ELR (cell line): ENCODE measurements at places on chromosomes 4 and X.

- DNase-seq, result no peak
Observed at GRCh38 chr4:53744446-53745160, 153.3 kb upstream of the LNX1 start.

DNA sequence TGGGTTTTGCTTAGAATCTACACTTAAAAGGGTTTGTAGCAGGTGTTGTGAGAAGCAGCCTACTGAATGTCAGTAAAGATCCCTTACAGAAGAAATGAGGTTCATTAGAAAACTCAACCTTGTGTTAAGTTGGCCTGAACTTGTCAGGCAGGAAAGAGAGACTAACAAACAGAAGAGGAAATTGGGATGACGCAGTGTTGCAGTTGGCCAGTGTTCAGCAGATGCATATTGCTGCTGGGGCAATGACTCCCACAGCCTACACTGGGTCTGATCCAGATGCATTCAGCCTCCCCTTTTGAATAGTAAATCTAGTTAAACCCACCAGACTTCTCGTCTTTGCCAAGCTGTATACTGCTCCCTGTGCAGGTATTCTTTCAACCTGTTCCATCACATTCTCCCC, 409.4 kb downstream of the UBE2NL start:
- peak; percentile 12 for DNase-seq

DNA sequence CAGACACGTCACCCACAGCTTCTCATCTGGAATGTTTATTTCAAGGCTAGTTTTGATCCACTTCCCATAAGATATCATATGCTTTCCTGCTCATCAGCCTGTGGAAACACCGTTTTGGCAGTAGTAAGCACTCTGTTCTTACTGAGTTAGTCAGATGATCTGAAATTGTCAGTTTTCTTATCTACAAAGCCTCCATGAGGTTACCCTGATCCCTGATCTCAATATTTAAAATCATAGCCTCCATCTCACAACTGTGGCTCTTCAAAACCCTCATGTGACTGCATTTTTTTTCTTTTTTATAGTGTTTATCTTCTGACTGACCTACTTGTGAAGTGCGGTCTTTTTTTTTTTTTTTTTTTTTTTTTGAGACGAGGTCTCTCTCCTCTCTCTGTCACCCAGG, 22.7 kb downstream of the BST1 start:
- DNase-seq, result no peak

DNA sequence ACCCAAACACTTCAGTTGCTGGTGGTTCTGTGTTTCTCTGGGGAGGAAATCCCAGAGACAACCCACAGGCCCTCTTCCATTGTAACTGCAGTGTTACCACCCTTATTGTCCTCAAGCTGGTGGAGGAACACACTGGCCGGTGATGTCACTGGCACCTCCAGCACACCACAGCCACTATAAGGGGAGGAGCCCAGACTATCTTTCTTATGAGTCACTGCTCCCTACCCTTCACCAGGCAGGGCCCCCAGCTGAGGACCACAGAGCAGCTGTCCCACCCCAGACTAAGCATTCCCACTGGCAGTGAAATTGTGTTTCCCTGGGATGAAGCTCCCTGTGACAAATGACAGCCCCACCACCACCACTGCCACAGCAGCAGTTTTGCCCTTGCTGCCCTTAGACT, 171.8 kb upstream of the FGF16 start:
- no peak for DNase-seq

- no peak for DNase-seq
Observed at GRCh38 chrX:6468706-6469105, 66.2 kb downstream of the VCX3A start.

- DNase-seq, result no peak
Observed at GRCh38 chr4:81538716-81539427, 67.2 kb upstream of the RASGEF1B start.

GRCh38 chr4:189204616-189205015, 736.1 kb upstream of the FRG1 start:
- DNase-seq, result no peak

- DNase-seq, result peak; percentile 21
Observed at GRCh38 chr4:123597586-123597985, 201.0 kb downstream of the SPRY1 start.

- no peak for DNase-seq
Observed at GRCh38 chr4:38085751-38086150, 125.6 kb downstream of the PTTG2 start.

DNA sequence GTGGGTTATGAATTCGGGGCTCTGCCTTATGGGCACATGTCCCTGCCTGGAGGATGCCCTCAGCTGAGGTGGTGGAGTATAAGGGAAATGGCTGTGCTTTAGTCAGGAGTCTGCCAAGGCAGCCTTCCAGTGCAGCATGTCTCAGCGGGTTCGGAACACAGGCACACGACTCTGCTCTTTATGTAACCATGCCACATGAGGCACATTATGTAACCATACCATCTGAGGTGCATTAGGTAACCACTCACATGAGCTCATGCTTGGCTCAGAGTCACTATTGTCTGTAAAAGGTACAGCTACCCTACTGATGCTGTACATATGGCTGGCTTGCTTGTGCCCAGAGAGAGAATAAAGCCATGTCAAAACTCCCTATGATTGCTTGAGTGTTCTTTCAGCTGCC, 723.6 kb downstream of the TRAM1L1 start:
- no peak for DNase-seq

GRCh38 chrX:47587906-47588735, 5.9 kb downstream of the TIMP1 start:
- DNase-seq, result no peak

DNA sequence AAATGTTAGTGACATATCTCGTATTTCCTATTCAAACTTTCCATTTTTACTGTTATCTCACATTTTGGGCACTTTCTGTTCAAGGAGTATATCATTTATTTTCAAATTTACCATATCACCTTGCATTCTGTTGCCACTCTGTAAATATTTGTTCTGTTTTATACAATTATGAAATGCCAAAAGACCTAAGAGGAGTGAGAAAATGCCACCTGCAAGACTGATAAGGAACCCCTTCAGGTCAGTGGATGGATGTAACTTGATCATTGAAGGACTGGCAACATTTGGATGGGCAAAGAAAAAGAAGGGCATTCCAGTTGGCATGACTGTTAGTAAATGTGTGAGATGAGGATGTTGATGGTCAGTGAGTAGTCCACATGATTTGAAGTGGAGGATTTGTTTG, 79.1 kb downstream of the OTC start:
- no peak for DNase-seq

DNA sequence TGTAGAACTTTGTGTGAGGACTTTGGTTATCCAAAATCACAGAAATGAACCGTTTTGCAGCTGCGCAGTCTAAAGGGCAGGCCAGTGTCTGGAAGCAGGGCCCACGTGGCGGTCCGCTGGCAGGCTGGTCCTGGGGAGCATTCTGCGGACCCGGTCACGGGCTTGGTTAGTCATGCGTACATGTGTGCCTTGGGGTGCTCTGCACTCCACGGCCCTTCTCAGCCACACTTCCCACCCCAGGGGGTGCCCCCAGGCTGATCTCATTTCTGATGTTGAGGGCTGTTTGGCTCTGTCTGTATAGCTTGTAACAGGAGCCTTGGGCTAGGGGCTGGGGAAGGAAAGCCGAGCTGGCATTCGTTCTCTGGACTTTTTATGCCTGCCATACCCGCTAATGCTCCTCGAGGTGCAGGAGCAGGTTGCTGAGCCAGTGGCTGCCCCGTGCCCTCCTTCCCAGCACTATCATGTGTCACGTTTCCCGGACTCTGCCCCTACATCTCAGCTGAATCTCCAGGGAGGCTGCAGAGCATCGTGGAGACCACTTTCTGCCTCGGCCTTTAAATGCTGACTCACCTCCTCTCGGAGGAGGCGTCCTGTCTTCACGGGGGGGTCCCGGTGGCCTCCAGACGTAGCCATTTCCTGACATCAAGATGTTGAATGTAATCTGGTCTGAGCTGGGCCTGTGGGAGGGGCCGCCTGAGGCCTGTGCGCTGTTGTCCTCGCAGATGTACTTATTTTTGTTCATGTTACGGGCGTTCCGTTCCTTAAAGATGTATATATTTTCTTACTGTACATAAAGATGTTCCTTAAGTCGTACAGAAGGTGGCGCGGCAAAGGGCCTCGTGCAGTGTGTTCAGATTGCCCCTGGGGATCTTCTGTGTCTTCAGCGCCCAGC, 11.4 kb upstream of the TADA2B start:
- no peak for DNase-seq

- DNase-seq, result peak; percentile 51
Observed at GRCh38 chr4:176790398-176790797, 2.3 kb downstream of the VEGFC start.

DNA sequence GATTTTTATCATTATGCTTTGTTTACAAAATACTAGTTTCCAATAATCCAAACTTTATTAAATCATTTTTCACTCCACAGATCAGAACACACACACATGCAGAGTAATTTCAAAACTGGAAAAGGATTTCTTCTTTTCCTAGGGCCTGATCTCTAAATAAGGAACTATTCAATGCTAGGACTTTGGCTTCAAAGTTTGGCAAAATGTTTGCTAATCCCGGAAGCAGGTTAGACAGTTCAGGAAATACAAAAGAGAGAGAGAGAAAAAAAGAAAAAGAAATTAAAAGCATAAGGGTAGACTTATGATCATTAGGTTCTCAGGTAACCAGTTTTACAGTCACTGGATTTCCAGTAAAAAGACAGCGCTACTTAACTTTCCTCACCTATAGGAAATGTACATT, 211.0 kb downstream of the DCLK2 start:
- DNase-seq, result no peak

DNA sequence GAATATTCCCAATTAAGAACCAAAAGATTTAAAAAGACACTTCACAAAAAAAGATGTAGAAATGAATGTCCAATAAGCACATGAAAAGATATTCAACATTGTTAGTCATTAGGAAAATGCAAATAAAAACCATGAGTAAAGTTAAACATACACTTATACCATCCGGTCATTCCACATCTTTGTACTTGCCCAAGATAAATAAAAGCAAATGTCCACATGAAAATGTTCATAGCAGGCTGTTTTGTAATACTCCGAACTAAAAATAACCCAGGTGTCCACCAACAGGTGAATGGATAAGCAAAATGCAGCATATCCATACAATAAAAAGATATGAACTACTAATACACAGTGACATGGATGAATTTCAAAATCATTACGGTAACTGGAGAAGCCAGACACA, 28.6 kb upstream of the ZCCHC4 start:
- no peak for DNase-seq

DNA sequence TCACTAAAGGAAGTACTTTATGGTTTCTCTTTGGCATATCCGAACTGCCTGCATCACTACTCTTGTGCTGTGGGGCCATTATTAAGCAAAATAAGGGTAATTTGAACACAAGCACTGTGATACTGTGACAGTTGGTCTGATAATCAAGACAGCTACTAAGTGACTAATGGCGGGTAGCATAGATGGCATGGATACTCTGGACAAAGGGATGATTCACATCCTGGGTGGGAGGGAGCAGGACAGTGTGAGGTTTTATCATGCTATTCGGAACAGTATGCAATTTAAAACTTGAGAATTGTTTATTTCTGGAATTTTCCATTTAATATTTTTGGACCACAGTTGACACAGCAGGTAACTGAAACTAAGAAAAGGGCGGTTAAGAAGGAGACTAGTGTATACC, 52.6 kb upstream of the CITED1 start:
- DNase-seq, result peak; percentile 75

- no peak for DNase-seq
Observed at GRCh38 chr4:18201885-18202284, 180.3 kb upstream of the LCORL start.

- no peak for DNase-seq
Observed at GRCh38 chrX:103510031-103510430, 9.3 kb downstream of the RAB40A start.

DNA sequence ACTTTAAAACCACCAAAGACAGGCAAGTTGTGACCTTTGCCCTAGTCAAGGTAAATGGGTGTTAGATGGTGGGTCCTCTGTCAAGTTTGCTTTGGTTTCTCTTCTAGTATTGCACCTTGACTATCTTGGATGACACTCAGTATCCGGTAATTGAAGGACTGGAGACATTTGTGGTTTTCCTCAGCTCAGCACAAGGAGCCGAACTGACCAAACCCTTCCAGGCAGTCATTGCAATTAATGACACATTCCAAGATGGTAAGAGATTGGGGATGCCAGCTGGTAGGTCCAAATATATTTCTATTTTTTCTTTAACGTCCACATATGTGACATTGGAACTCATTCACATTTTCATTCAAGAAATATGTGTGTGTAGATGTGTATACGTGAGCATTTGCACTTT, 69.3 kb upstream of the ANXA3 start:
- peak; percentile 4 for DNase-seq

DNA sequence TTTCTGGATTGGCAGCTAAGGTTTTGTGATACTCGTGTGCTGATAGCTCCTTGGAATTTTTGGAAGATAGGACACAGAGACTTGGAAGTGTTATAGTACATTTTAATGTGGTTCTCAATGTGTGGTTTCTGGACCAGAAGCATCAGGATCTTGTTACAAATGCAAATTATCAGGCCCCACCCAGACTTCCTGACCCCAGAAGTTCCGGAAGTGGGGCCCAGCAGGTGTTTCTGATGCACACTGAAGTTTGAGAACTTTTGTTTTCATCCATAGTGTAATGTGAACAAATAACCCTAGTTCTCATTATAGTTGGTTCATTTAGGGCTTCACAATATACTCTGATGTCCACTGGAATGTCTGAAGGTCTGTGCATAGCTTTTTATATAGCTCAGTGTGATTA, 49.6 kb downstream of the LAMP2 start:
- no peak for DNase-seq

- DNase-seq, result peak; percentile 68
Observed at GRCh38 chr4:150679765-150680343, 97.9 kb downstream of the MAB21L2 start.

DNA sequence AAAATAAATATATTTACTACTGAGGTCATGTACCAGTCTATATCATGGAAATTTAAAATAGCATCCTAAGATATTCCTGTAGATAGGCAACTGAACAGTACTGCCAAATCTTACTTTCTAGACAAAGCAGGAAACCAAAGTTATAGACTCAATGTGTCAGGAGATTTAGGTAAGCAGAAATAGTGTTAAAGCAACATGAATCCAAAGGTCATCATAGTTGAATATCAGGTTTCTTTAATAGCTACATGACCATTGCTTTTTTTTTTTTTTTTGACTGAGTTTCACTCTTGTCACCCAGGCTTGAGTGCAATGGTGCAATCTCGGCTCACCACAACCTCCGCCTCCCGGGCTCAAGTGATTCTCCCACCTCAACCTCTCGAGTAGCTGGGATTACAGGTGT, 20.2 kb upstream of the ACSL4 start:
- no peak for DNase-seq

GRCh38 chr4:183348136-183348535, 25.9 kb upstream of the CLDN24 start:
- no peak for DNase-seq

GRCh38 chr4:153549405-153549804, 83.2 kb downstream of the TMEM131L start:
- no peak for DNase-seq

- DNase-seq, result no peak
Observed at GRCh38 chrX:151929126-151929525, 16.4 kb downstream of the MAGEA4 start.
